ENCODE measurements at places on chromosomes 2 and 18.

GRCh38 chr2:46849046-46849715 is 66.4 kb downstream of the MCFD2 start:
- DNase-seq = no peak

DNA sequence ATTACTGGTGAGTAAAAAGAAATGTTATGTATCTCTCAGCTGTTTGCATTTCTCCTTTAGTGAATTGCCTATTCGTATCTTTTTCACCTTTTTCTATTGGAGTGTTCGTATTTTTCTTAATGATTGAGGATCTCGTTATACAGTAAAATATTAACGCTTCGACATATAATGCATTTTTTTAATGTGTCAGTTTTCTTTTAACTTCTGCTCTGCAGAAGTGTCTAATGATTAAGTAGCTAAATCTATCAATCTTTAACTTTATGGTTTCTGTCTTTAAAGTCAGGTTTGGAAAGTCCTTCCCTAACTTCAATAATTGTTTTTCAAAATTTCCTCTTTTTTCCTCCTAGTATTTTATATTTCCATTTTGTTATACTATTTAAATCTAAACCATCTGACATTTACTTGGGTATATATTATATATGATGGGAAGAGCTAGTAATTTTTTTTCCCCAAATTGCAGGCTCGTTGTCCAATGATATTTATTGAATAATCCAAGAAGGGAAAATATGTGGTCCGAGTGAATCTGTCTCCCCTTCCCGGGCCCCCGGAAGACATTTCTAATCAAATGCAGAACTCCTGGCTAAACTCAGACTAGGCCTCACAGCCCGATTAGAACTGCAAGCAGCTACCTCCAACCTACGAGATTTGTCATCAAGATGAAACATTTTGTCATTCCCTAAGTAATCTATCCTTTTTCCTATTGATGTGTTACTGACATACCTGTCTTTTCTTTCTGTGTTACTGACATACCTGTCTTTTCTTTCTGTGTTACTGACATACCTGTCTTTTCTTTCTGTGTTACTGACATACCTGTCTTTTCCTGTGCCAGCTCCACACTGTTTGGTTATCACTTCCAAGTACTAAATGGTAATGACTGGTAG is 17.2 kb downstream of the PCBP1 start:
- DNase-seq = no peak

GRCh38 chr2:237982039-237982725 is 15.4 kb downstream of the UBE2F start:
- DNase-seq = no peak

GRCh38 chr2:128414351-128414750 is 95.7 kb upstream of the HS6ST1 start:
- no peak for DNase-seq

GRCh38 chr18:9000733-9001132 is 101.8 kb upstream of the NDUFV2 start:
- no peak for DNase-seq

DNA sequence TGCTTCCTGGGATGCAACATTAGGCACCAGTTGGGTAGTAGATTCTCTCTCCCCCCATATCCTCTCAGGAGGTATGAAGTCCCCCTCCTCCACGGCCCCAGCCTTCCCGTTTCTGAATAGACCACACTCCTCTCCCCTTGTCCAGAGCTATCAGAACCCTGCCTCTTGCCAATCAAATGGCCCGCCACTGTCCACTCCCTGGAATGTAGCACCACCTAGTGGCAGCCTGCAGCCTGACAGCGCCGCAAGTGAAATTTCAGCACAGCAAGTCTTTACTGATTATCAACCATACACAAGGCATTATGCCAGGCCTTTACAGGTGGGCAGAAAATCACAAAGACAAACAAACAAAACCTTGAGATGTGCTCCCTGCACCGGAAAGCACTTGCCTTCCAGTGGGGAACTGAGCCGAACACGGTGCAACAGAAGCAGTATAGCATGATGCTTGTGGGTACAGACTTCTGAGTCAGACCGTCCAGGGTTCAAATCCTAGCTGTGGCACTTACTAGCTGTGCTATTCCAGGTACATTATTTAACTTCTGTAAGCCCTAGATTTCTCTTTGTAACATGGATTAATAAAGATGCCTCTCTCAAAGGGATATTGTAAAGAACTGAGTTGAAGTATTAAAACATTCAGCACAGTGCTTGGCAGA is 174.0 kb downstream of the SMAD2 start:
- peak; percentile 23 for DNase-seq

- no peak for DNase-seq
These were observed 147.6 kb upstream of the SMAD7 start for GRCh38 chr18:49098386-49098785.

DNA sequence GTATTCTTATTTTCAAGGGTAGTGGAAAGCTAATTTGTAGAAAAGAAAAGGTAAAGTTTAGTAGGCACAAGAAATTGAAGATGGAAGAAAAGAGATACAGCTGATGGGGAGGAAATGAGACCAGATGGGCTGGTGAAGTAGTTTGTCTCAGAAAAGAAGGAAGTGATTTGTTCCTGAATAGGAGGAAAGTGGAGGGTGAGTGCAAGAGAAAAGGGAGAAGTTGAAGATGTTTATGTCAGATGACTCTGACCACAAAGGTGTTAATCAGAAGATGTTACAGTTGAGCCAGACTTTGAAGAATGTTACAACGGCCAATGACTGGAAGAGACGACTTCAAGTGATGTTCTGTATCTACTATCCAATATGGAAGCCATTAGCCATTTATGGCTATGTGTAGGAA is 21.2 kb downstream of the ZSCAN30 start:
- no peak for DNase-seq

- DNase-seq = no peak
These were observed 138.3 kb upstream of the TTC39C start for GRCh38 chr18:23875966-23876895.

- DNase-seq = no peak
These were observed 140.7 kb upstream of the THUMPD2 start for GRCh38 chr2:39919511-39920306.

DNA sequence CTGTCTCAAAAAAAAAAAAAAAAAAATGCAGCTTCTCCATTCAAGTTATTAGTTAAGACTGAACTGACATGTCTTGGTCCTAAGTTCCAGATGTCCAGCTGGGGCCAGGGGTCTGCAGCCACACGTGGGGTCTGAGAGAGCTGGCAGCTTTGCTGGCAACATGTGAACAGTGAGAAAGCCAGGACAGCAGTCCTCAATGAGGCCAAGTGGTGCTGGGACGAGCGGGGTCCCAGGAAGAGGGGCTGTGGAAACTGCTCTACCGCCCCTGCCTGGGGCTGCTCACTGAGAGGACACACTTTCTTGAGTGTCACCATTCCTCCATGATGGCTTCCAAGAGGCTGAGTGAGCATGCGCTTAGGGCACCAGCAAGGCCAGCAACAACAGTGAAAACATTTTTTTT is 100.7 kb upstream of the TAF1B start:
- DNase-seq = no peak

DNA sequence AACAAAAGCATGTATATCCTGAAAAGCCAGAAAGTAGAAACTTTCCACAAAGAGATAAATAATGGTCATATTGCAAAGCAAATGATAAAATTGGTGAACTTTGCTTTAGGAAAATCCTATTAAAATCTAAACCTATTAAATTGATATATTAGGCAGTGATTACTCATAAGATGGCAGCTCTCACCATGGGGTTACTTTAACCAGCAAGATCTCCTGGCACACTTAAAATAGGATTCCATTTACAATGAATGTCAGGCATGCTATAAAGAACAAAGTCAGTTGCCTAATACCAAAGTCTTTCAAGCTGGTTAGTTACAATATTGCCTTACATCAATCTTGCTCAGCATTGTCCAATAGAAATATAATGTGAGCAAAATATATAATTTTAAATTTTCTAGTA is 816.2 kb downstream of the BCL11A start:
- DNase-seq = no peak

DNA sequence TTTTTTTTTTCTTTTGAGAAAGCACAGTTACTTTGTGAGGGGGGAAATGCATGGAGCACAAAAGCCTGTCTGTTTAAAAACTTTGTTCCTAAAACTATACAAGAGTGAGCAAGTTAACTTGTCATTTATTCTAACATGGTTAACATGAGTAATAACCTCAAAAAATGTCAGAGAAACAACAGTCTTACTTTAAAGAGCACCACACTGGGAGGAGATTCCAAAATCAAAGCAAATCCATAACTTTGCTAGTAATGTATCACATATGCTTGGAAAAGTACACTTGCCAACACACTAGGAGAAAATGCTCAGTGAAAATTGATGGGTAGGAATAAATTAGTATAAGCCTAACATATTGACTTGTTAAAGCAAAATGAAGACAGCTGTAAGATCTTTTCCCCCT is 157.1 kb downstream of the PRPF40A start:
- DNase-seq = no peak

DNA sequence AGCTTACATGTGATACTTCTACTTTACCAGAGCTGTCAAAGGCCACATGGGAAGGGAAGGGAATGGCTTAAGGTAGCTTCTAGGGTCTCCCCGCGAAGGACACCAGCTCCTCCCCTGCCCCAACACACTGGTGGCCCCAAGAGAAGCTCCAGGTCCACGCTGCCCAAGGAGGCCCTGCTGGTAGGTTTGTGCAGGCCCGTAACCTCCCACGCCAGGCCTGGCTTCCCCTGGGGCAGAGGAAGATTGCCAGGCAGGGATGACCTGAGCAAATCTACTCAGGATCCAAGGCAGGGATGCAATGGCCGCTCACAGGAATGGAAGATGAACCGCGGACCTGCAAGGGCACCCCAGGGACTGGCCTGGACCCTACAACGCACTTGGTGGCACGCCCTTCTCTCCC is 205.1 kb downstream of the MGAT5 start:
- no peak for DNase-seq

DNA sequence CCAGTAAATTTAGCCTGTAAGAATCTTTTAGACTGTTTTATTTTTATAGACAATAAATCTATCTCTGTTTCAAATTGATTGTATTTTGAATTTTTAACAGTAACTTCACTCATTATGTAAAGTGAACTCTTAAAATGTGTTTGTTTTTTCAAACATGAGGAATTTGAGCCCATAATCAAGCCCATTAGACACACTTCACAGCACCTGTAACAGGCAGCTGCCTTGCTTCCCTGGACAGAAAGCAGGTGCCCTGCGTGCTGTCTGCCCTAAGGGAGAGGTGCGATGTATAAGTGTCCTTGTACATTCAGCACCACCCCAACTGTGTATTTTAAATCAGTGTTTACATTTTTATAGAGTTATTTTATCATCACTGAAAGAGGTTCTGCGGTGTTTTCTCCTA is 186.5 kb upstream of the TPO start:
- DNase-seq = no peak

DNA sequence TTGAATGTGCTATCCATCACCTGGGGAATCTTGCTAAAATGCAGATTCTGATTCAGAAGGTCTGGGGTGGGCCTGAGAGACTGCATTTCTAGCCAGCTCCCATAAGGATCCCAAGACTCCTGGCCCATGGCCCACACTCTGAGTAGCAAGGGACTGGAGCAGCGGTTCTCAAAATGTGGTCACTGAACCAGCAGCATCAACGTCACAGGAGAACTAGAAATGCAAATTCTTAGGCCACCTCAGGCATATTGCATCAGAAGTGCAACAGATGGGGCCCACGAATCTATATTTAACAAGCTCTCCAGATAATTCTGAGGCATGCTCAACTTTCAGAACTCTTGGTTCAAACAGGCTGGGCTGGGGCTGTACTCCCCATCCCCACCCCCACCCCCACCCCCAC is 74.6 kb downstream of the DHRS9 start:
- no peak for DNase-seq

DNA sequence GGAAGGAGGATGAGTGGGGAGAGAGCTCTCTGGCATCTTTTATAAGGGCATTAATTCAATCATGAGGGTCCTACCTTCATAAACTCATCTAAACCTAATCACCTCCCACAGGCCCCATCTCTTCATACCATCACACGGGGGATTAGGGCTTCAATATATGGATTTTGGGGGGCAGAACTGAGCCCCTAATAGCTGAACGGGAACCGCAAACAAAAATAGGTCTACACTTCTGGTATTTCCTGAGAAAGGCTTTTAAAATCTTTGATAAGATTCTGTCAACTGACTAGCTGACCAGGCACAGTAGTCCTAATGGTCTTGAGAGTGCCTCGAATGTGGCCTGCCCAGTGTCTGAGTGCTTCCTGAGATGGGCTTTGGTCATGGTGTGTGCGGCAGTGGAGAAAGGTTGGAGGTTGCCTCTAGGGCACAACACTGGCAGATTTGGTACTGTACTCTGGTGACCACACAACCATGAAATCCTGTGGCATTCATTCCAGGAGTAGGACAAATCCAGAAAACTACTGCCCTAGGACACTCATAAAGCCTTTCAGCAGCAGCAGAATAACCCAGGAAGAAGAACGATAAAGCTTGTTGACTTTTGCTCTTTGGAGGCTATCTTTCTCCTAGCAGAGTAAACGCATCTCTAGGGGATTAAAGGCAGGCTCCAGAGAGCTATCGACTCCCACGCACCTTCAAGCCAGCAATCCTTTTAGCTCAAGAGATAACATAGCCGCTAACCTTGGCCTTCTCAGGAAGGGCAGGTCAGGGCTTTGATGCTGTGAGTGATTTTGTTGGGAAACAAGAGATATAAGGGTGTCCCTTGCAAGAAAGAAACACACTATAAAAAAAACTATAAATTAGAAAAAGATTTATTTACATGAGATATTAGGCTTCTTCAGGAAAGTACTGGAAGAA is 12.3 kb upstream of the APOB start:
- no peak for DNase-seq

- no peak for DNase-seq
These were observed 44.7 kb downstream of the TANC1 start for GRCh38 chr2:159013103-159013502.

DNA sequence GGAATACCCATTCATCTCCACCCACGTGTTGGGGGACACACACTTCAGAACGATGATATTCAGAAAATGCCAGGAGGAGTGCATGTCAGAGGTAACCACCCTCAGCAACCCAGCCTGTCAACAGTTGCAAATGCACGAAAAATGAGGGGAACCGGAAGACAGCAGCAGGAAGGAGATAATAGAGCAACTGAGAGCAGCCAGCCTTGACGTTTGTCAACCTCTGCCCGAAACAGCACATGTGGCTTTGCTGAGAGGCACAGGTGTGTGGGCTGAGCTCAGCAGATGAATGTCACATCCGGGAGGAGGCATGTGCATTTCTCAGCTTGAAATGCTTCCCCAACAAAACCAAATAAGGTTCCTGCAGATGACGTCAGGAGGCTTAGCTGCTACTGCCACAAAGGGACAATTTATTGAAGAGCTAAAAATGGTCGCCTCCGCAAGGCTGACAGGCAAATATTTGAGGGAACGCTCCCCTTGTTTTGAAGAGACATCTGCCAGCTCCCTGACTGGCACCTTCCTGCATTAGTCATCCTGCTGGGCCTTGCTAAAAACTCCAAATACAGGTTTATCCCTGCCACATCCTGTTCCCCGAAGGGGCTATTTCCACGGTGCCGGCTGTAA is 419.0 kb downstream of the NBAS start:
- peak; percentile 39 for DNase-seq

- no peak for DNase-seq
These were observed 1.3 kb upstream of the BAZ2B start for GRCh38 chr2:159617646-159618045.

DNA sequence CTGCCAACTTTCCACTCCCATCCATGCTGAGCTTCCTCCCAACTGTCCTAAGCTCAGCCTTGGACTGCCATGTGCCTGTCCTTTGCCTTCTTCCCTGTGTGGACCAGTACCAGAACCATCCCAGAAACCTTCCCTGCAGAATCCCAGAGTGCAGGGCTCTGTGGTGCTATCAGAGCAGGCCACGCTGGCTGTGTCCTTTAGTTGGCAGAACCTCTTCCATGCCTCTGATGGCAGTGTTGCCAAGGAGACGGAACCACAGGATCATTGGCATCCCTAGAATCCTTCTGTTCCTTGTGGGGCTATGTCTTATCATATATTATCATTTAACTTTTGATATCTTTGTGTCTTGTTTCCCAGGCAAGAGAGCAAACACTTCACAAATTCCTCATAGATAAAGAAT is 73.0 kb upstream of the NOSTRIN start:
- DNase-seq = no peak
